Activated T-helper 1 cell treated with anti-CD3 and anti-CD28 coated beads, Interleukin-12 subunit alpha, Interleukin-12 subunit beta, Interleukin-2, Interleukin-4 antibody, amounts not matched to agents 30 ng/mL and 10 ng/mL and 1 ng/mL, durations not matched to agents 14 hours and 24 hours and 36 hours (primary cell): ENCODE measurements at places on chromosomes 3 and 15. TPM values are rescaled to one million over a fixed set of nuclear protein-coding genes. Genes with fewer than 3 reads are reported as not detected.
A peak's percentile ranks its signal among the peaks of the same experiment; 100 is the strongest.

DNA sequence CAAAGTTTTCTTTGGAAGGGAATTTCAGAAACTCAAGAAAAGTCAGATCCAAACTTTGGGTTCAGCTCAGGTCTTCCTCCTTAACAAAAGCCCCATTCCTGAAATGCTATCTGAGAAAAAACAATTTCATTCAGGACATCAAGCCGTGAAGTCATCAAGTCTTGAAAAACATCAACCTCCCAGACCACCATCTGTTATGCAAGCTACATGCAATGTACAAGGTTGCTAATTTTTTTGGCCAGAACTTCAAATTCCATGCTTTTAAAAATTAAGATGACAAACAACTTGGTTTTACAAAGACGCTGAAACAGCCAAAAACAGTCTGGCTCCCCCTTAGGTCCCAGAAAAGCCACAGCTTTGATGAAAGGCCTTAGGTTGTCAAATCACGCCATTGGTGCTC lies 53.9 kb upstream of the WNT5A start:
- H3K27me3 ChIP-seq, result no peaks in the 10 kb centered on the region
- DNase-seq, result no peak
- no peaks in the 10 kb centered on the region for H3K36me3 ChIP-seq
- H3K4me3 ChIP-seq, result no peak overlapping the region
- no peaks in the 10 kb centered on the region for H3K4me1 ChIP-seq
- no peak overlapping the region for H3K27ac ChIP-seq

ALDH1A3 gene
- total RNA-seq, result not detected in 2 replicates

- H3K4me1 ChIP-seq, result peaks cover 35% of the 10 kb centered on the region
- no peaks in the 10 kb centered on the region for H3K36me3 ChIP-seq
- H3K27ac ChIP-seq, result no peak overlapping the region
Measured at GRCh38 chr3:188955919-188956318, 215.9 kb upstream of the TPRG1 start.

GRCh38 chr15:97567411-97567810 lies 393.1 kb upstream of the ARRDC4 start:
- no peaks in the 10 kb centered on the region for H3K4me1 ChIP-seq
- DNase-seq, result no peak
- no peak overlapping the region for H3K4me3 ChIP-seq
- H3K27ac ChIP-seq, result no peak overlapping the region
- H3K27me3 ChIP-seq, result no peaks in the 10 kb centered on the region

DNA sequence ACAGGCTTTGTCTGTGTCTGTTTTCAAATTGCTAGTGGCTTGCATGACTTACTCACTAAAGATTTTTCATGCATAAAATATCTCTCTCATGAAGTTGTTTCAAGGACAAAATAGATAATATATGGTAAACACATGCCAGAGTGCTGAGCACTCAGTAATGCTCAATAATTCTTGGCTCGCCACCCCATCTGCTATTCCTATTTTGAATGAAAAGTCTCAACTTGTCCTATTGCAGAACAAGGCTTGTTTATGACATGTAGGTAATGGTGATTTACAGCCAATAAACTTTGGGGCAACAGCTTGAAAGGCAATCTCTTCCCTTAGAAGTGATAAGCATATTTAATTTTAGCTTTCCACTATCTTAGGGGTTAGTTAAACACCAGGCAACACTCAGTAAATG lies 789.0 kb upstream of the ROBO1 start:
- H3K36me3 ChIP-seq, result no peaks in the 10 kb centered on the region
- no peaks in the 10 kb centered on the region for H3K27me3 ChIP-seq
- DNase-seq, result no peak
- no peak overlapping the region for H3K4me3 ChIP-seq
- no peak overlapping the region for H3K27ac ChIP-seq

- no peak overlapping the region for H3K4me3 ChIP-seq
- H3K27me3 ChIP-seq, result no peaks in the 10 kb centered on the region
- no peak for DNase-seq
- H3K4me1 ChIP-seq, result peaks cover 62% of the 10 kb centered on the region
Measured at GRCh38 chr3:4709341-4709740, 216.2 kb downstream of the ITPR1 start.

- no peak overlapping the region for H3K4me3 ChIP-seq
- no peak overlapping the region for H3K27ac ChIP-seq
- peaks cover 26% of the 10 kb centered on the region for H3K4me1 ChIP-seq
- no peaks in the 10 kb centered on the region for H3K36me3 ChIP-seq
- no peak for DNase-seq
Measured at GRCh38 chr15:31301673-31301990, 25.0 kb upstream of the KLF13 start.

GRCh38 chr3:147413686-147414389 lies 4.7 kb downstream of the ZIC1 start:
- peaks cover 71% of the 10 kb centered on the region for H3K27me3 ChIP-seq
- H3K4me1 ChIP-seq, result peaks cover 6% of the 10 kb centered on the region
- H3K4me3 ChIP-seq, result peak overlapping the region; percentile 5

DNA sequence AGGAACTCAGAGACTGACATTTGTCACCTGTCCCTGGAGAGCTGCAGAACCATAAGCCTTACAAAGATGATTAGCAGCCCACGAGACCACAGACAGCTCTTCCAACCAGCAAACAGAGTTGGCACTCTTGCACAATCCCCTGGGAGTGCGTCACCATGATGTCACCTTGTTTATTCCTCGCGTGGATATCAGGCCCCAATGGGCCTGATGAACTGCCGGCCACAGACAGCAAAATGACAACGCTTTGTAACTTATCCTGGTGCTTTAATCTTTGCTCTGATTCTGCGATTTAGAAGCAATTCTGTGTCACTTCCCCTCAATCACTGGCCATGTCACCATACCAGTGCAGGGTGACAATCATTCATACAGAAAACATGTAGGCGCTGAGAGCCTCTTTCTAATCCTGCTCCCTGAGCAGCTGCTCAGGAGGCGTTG lies 89.2 kb downstream of the TAMM41 start:
- no peaks in the 10 kb centered on the region for H3K4me1 ChIP-seq
- no peak for DNase-seq
- no peaks in the 10 kb centered on the region for H3K36me3 ChIP-seq
- H3K4me3 ChIP-seq, result no peak overlapping the region

SLC22A14 gene
- not detected in 2 replicates for total RNA-seq

SI gene
- total RNA-seq, result not detected in 2 replicates

GRCh38 chr3:112097378-112097777 lies 11.2 kb downstream of the C3orf52 start:
- H3K4me1 ChIP-seq, result peaks cover 36% of the 10 kb centered on the region
- H3K27ac ChIP-seq, result peak overlapping the region; percentile 56
- no peak for DNase-seq
- H3K36me3 ChIP-seq, result peaks cover 33% of the 10 kb centered on the region
- H3K4me3 ChIP-seq, result no peak overlapping the region
- no peaks in the 10 kb centered on the region for H3K27me3 ChIP-seq

DNA sequence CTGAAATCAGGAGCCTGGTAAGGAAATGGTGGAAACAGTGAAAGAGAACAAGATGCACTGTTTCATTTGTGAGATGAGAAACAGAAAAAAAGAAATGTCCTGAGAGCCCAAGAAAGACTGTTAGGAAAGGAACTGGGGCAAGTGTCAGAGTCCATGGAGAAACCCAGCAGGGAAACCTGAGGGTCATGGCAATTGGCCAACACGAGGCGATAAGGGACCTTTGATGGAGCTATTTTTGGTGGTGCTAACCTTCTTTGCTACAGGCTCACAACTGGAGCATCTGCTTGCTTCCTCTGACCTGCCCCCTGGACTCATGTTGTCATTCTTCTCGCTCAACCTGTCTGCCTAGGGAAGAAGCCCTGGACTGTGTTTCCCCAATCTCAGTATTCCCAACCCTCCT lies 4.2 kb upstream of the TMEM41A start:
- H3K27ac ChIP-seq, result no peak overlapping the region
- no peak overlapping the region for H3K4me3 ChIP-seq
- no peak for DNase-seq
- peaks cover 12% of the 10 kb centered on the region for H3K27me3 ChIP-seq
- H3K36me3 ChIP-seq, result no peaks in the 10 kb centered on the region

- no peak overlapping the region for H3K27ac ChIP-seq
- no peaks in the 10 kb centered on the region for H3K27me3 ChIP-seq
- H3K4me3 ChIP-seq, result no peak overlapping the region
Measured at GRCh38 chr15:35605764-35606449, 59.9 kb upstream of the DPH6 start.

FBLN2 gene
- total RNA-seq, result not detected in 2 replicates

CCPG1 gene
- 15.0 TPM in 2 replicates for total RNA-seq

GRCh38 chr3:14765060-14765400 lies 53.7 kb upstream of the FGD5 start:
- H3K36me3 ChIP-seq, result peaks cover 2% of the 10 kb centered on the region
- H3K27me3 ChIP-seq, result peaks cover 1% of the 10 kb centered on the region
- H3K27ac ChIP-seq, result no peak overlapping the region
- peaks cover 5% of the 10 kb centered on the region for H3K4me1 ChIP-seq
- no peak overlapping the region for H3K4me3 ChIP-seq

APOD gene
- 3.4 and 4.0 TPM in 2 replicates for total RNA-seq

GRCh38 chr3:134249296-134249841 lies 1.3 kb downstream of the RYK start:
- DNase-seq, result no peak
- H3K27me3 ChIP-seq, result peaks cover 33% of the 10 kb centered on the region
- no peak overlapping the region for H3K27ac ChIP-seq
- H3K36me3 ChIP-seq, result peaks cover 8% of the 10 kb centered on the region

MORC1 gene
- not detected in 2 replicates for total RNA-seq

GRCh38 chr3:113536627-113537101 lies 4.3 kb downstream of the SIDT1 start:
- no peaks in the 10 kb centered on the region for H3K27me3 ChIP-seq
- H3K36me3 ChIP-seq, result peaks cover 15% of the 10 kb centered on the region
- no peak overlapping the region for H3K27ac ChIP-seq
- DNase-seq, result no peak
- H3K4me1 ChIP-seq, result peaks cover 48% of the 10 kb centered on the region
- H3K4me3 ChIP-seq, result no peak overlapping the region

DNA sequence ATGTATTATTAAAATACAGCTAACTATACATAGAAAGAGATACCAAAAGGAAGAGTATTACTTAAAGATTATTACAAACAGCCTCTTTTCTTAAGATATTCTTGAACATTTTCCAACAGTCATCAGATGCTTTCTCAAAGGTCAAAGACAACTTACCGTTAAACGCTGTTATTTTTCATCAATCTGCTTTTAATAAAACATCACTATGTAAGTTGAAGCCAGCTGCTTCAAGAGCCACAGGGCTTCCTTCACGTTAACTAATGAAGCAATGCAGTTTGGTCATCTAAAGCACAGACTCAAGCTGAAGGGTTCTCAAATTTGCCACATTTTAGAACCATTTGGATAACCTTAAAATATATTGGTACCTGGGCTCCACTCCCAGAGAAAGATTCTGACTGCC lies 578.8 kb downstream of the ROBO2 start:
- no peaks in the 10 kb centered on the region for H3K4me1 ChIP-seq
- no peak overlapping the region for H3K4me3 ChIP-seq
- H3K27ac ChIP-seq, result no peak overlapping the region
- H3K36me3 ChIP-seq, result no peaks in the 10 kb centered on the region
- H3K27me3 ChIP-seq, result no peaks in the 10 kb centered on the region
- DNase-seq, result no peak

GRCh38 chr15:43105077-43105736 lies 631 bp downstream of the UBR1 start:
- peak; percentile 11 for DNase-seq
- H3K4me1 ChIP-seq, result peaks cover 50% of the 10 kb centered on the region
- peaks cover 27% of the 10 kb centered on the region for H3K36me3 ChIP-seq
- H3K4me3 ChIP-seq, result peak overlapping the region; percentile 90

- H3K36me3 ChIP-seq, result peaks cover 14% of the 10 kb centered on the region
- no peak overlapping the region for H3K27ac ChIP-seq
- no peaks in the 10 kb centered on the region for H3K27me3 ChIP-seq
- DNase-seq, result no peak
Measured at GRCh38 chr15:42354824-42355223, 4.5 kb upstream of the CAPN3 start.

DNA sequence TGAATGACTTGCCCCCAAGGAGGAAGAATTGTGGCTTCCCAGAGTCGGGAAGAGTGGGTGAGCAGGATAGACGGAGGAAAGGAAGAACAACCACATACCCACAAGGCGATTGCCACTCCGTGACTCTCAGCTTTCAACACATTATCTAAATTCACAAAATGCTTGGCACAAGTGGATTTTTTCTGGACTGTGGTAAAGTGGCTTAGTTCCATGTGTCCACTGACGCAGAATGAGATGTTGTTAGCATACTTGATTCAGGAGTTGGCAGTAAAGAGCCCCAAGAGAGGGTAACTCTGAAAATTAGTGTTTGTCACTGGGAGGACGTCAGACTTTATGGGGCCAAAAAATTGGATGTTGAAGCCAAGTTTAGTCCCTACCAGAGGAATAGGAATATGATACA lies 198.8 kb upstream of the CTNNB1 start:
- no peak for DNase-seq
- peaks cover 12% of the 10 kb centered on the region for H3K27me3 ChIP-seq
- no peak overlapping the region for H3K27ac ChIP-seq
- no peak overlapping the region for H3K4me3 ChIP-seq
- no peaks in the 10 kb centered on the region for H3K36me3 ChIP-seq
- no peaks in the 10 kb centered on the region for H3K4me1 ChIP-seq

GRCh38 chr3:42524751-42525150 lies 22.3 kb downstream of the VIPR1 start:
- H3K36me3 ChIP-seq, result peaks cover 2% of the 10 kb centered on the region
- no peak for DNase-seq
- H3K27me3 ChIP-seq, result no peaks in the 10 kb centered on the region
- H3K27ac ChIP-seq, result no peak overlapping the region
- peaks cover 35% of the 10 kb centered on the region for H3K4me1 ChIP-seq
- no peak overlapping the region for H3K4me3 ChIP-seq

DNA sequence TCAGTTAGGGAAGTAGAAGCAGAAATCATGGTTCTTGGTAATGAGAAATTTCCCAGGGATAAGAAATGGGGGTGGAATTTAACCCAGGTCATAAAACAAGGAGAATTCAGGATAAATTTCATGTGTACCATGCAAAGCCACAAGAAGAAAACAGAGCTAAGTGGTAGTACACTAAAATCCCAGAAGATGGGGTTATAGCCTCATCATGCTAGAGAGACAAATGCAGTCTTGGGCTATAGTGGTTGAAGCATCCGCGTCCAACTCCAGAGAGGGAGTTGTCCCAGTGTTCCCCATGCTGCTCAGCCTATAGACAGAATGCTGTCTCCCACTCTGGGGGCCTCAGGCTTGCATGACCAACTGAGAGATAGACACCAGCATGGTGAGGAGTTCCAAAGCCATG lies 36.2 kb upstream of the CLRN1 start:
- H3K4me1 ChIP-seq, result no peaks in the 10 kb centered on the region
- no peak overlapping the region for H3K27ac ChIP-seq
- H3K27me3 ChIP-seq, result peaks cover 11% of the 10 kb centered on the region
- DNase-seq, result no peak

GRCh38 chr3:71391361-71391760 lies 192.2 kb downstream of the FOXP1 start:
- no peak overlapping the region for H3K27ac ChIP-seq
- H3K36me3 ChIP-seq, result no peaks in the 10 kb centered on the region
- H3K27me3 ChIP-seq, result peaks cover 19% of the 10 kb centered on the region
- no peak for DNase-seq
- no peak overlapping the region for H3K4me3 ChIP-seq

GRCh38 chr15:100762913-100763834 lies 116.5 kb upstream of the ALDH1A3 start:
- no peak overlapping the region for H3K4me3 ChIP-seq
- peaks cover 20% of the 10 kb centered on the region for H3K27me3 ChIP-seq
- no peaks in the 10 kb centered on the region for H3K4me1 ChIP-seq
- H3K27ac ChIP-seq, result no peak overlapping the region
- H3K36me3 ChIP-seq, result no peaks in the 10 kb centered on the region

- H3K27me3 ChIP-seq, result peaks cover 4% of the 10 kb centered on the region
- no peak overlapping the region for H3K27ac ChIP-seq
- H3K36me3 ChIP-seq, result no peaks in the 10 kb centered on the region
- H3K4me3 ChIP-seq, result no peak overlapping the region
- DNase-seq, result no peak
Measured at GRCh38 chr3:109728861-109729494, 391.6 kb upstream of the DPPA4 start.

IP6K1 gene
- total RNA-seq, result 49.3 and 52.4 TPM in 2 replicates
